Spinal cord (tissue), 10 donors: ENCODE measurements at places on chromosomes 3 and 15. TPM values are rescaled to one million over a fixed set of nuclear protein-coding genes. Genes with fewer than 3 reads are reported as not detected.

GRCh38 chr3:97417-98258 lies 98.9 kb upstream of the CHL1 start:
- H3K27me3 ChIP-seq = no peaks in the 10 kb centered on the region
- peaks cover 10% of the 10 kb centered on the region for H3K4me1 ChIP-seq
- no peaks in the 10 kb centered on the region for H3K36me3 ChIP-seq
- H3K4me3 ChIP-seq = no peak overlapping the region

DNA sequence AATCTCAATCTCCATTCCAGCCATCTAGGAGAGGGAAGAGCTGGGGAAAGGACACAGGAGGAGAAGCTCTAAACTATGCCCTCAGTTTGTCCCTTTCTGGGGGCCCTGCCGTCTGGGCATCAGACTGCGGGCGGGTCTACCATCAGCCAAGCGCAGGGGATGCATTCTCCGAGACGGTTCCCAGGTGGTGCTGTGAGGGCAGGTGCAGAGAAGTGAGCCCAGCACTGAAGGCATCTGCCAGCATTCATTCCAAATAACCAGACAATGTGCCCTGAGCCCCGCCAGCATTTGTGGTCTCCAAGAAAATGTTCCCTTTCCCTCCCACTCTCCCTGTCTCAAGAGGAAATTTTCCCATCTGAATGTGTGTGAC lies 265.7 kb downstream of the XXYLT1 start:
- DNase-seq = no peak
- H3K36me3 ChIP-seq = no peaks in the 10 kb centered on the region
- no peak overlapping the region for H3K4me3 ChIP-seq
- peaks cover 11% of the 10 kb centered on the region for H3K4me1 ChIP-seq
- H3K27me3 ChIP-seq = no peaks in the 10 kb centered on the region

GRCh38 chr3:98800401-98800800 lies 37.3 kb downstream of the ST3GAL6 start:
- H3K36me3 ChIP-seq = no peaks in the 10 kb centered on the region

- no peak overlapping the region for H3K4me3 ChIP-seq
- H3K36me3 ChIP-seq = peaks cover 4% of the 10 kb centered on the region
- no peak for DNase-seq
- H3K4me1 ChIP-seq = peaks cover 6% of the 10 kb centered on the region
- no peak overlapping the region for H3K27ac ChIP-seq
These were observed 36.3 kb downstream of the PAK2 start for GRCh38 chr3:196775938-196776337.

DNA sequence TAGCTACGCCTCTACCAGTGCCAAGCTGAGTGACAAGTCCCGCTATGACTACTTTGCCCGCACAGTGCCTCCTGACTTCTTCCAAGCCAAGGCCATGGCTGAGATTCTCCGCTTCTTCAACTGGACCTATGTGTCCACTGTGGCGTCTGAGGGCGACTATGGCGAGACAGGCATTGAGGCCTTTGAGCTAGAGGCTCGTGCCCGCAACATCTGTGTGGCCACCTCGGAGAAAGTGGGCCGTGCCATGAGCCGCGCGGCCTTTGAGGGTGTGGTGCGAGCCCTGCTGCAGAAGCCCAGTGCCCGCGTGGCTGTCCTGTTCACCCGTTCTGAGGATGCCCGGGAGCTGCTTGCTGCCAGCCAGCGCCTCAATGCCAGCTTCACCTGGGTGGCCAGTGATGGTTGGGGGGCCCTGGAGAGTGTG lies 5.7 kb downstream of the GRM2 start:
- peaks cover 34% of the 10 kb centered on the region for H3K36me3 ChIP-seq
- H3K27me3 ChIP-seq = peaks cover 9% of the 10 kb centered on the region
- no peak overlapping the region for H3K27ac ChIP-seq
- peaks cover 10% of the 10 kb centered on the region for H3K4me1 ChIP-seq
- no peak for DNase-seq

The MTHFS gene
- total RNA-seq = 19.7 TPM

The RARRES1 gene
- 2.6 TPM for total RNA-seq

The ATP10A gene
- total RNA-seq = 4.6 TPM
